ENCODE measurements at places on chromosomes 1 and 21.

DNA sequence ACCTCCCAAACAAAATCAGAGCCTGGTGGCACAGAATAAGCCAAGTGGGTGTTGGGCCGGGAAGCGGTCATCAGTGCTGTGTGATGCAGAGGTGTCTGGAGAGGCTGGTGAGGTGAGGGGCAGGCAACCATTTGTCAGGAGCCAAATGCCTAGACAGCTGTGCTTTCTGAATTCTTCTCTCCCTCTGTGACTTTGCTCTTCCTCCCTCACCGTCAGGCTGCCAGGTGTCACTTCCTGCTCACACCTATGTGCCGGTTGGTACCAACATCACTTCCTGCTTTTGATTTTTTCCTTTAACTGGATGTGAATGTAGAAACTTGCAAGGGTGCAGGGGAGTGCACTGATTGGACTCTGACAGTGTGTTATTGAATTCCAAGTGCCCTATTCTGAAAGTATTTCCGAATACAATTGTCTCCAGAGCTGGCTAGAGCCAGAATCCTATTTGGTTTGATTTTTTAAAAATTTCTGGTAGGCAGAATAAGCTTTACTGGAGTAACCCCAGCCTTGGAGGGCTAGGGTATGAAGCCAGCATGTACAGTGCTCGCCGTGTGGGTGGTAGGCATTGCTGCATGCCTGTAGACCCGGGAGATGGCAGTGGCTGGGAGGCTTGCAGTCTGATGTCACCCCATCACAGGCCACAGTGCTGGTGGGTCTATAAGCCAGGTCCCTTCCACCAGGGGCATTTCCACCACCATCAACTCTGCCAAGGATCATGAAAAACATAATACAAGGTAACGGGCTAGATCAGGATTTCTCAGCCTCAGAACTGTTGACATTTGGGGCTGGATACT lies 210.9 kb downstream of the KAZN start:
- no peak for DNase-seq

- no peak for DNase-seq
Observed at GRCh38 chr1:76725864-76726619, 141.2 kb upstream of the ST6GALNAC5 start.

- no peak for DNase-seq
Observed at GRCh38 chr21:32442566-32443318, 30.2 kb downstream of the EVA1C start.

GRCh38 chr1:248923352-248924338 lies 17.6 kb downstream of the PGBD2 start:
- no peak for DNase-seq

DNA sequence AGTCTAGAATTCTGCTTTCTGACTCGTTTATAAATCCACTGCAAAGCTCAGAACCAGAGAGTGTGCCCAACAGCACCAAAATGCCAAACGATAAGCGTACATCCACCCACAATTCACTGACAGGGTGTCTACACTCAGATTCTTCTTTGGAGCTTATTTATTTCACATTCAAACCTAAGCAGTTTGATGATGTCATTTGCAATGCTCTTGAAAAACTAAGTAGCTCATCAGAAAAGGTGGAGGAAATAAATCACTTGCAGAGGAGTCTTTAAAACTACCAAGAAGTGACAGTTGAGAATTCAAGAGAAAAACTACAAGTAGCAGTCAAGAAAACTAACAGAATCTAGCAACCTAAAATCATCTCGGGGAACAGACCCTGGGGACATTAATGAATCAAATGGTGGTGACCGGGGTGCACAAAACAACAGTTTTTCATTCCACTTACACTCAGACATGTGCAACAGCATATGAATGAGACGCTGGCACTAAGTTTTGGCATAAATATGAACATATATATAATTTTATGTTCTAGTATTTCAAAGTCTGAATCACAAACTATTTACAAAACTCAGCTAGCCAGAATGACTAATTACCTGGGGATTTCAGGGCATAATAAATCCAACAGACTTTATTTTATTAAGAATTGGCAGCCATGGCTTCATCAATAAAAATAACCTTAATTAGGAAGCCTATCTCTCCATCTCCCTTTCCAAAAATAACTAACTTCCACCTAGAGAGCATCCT lies 119.4 kb downstream of the SIPA1L2 start:
- no peak for DNase-seq

DNA sequence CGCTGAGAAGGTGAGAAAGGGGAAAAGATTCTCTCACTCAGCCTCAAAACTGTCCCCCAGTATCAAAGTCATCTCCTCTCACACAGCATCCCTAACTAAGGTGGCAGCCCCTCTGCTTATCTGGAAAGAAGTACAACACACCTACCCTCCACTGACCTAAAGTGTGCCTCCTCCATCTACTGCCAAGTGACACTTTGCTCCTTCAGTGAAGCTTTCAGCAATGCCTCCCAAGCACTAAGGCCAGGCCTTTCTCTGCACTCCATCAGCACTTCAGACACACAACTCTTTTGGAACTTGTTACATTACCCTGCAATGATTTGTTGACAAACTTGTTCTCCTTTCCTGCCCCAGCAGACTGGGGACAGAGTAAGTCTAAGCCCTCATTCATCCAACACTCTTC lies 1.4 kb downstream of the SH3BP5L start:
- no peak for DNase-seq

- DNase-seq = no peak
Observed at GRCh38 chr21:45524756-45525152, 17.5 kb downstream of the SLC19A1 start.

- DNase-seq = no peak
Observed at GRCh38 chr21:30243691-30244090, 27.8 kb upstream of the CLDN8 start.

DNA sequence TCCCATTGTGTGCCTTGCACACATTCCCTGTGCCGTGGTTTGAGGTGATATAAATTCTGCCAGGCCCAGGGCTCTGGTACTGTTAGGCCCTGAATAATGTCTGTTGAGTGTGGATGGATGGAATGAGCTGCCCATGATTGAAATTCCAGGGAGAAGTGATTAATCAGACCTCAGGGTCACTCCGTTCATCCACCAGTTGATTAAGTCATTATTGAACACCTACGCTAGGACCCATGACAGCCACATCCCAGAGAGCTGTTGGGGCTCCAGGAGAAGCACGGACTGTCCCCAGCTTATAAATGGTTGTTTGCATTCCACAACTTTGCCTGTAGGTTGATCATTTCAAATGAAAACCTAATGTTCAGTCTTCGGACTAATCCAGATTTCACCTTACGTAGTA lies 98.4 kb downstream of the CNIH3 start:
- DNase-seq = no peak

GRCh38 chr1:77459881-77460280 lies 178.1 kb downstream of the AK5 start:
- DNase-seq = no peak

DNA sequence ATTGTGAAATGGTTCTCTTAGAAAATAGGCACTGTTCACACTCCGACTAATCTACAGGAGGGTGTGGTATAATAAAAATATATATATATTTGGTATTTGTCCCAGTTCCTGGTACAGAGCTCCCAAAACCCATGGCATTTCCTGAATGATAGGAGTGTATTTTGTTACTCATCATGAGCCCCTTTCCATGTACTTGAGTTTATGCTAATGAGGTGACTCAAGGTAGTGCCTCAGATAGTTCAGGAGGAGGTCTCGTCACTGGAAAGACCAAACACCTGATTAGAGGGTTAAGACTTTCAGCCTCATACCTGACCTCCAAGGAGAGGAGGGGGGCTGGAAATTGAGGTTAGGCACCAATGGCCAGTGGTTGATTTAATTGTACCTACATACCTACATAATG lies 57.9 kb downstream of the TTC3 start:
- DNase-seq = no peak

- DNase-seq = no peak
Observed at GRCh38 chr1:18989176-18989799, 32.8 kb upstream of the IFFO2 start.

- DNase-seq = peak; percentile 49
Observed at GRCh38 chr1:244319283-244320132, 132.2 kb downstream of the ADSS2 start.

GRCh38 chr21:43626390-43626789 lies 32.9 kb downstream of the HSF2BP start:
- no peak for DNase-seq

- DNase-seq = no peak
Observed at GRCh38 chr21:38295997-38296764, 39.4 kb downstream of the KCNJ15 start.

DNA sequence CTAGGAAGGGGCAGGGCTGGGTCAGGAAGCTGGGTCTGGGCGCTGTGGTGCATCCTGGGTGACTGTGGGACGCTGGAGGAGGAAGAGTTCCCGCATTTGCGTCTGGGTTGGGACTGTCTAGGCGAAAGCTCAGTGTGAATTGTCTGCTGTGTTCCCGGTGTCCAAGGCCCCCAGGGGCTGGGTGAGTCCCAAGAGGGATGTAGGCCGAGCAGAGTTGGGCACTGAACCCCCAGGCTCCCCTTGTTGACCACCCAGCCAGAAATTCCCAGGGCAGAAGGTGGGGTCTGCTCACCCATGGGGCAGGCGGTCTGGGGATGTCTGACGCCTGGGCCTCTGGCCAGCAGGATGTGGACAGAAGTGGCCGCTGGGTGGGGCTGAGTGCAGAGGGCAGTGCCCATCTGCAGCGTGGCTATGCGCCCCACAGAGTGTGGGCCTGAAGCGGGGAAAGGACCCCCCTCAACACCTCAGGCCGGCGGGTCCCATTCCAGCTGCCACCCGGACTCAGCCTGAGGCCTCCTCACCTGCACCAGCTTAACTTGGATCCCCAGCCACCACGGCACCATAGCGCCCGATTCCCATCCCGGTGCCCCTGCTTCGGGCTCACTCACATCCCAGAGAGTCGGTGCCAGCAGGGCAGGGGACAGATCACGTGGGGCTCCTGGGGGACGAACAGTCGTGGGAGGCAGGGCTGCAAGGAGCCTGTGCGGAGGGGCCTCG lies 37.0 kb upstream of the POFUT2 start:
- no peak for DNase-seq

GRCh38 chr1:94310570-94311270 lies 73.3 kb upstream of the ARHGAP29 start:
- DNase-seq = no peak

DNA sequence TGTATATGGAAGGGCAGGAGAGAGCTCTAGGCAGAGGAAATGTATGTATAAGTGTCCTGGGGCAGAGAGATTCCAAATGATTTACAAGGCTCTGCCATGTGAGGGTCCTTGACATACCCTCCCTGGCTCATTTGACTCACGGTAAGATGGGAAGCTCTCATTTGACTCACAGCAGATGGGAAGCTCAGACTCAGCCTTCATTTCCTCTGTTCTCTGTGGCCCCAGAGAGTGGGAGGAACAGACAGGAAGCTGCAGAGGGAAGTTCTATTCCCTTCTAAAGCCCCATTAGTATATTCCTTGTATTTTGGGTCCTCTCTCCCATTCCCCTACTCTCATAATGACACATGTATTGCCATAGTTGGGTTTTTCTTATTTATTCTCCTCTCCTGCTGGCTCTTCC lies 44.9 kb downstream of the FOXD2 start:
- no peak for DNase-seq

- no peak for DNase-seq
Observed at GRCh38 chr1:213008564-213008963, 7.1 kb downstream of the ANGEL2 start.

- no peak for DNase-seq
Observed at GRCh38 chr1:179080866-179081686, 794 bp upstream of the TOR3A start.

DNA sequence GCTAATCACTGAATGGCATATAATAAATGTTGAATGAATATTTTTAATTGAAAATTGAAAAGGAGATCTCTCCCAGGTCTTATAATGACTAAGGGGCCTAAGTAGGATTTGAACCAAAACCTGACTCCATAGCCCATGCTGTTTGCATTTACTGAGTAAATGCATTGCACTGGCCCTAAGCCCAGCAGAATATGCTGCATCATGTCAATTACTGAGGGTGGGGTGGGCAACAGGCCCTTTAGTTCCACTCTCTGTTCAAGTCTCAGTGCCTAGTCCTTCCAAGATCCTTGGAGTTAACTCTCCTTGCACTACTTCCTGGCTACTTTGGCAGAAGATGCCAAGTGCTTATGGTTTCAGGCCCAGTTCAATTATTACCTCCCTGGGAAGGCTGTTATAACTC lies 203.8 kb upstream of the DAB1 start:
- DNase-seq = no peak

DNA sequence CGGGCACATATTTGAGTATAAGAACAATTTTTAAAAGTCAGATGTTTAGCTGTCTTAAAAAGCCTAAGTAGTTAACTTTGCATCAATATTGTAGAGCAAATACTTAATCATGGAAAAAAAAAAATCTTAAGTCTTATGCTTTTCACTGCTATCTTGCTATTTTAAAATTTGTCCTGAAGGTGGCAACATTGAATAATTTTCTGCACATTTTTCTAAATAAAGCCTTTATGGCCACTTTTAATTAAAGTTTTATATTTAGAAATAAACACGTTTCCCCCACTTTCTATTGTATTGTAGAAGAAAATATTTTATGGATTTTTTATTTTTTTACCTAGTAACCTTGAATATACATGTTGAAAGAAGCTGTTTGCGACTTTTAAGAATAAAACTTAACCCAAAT lies 198.8 kb downstream of the AMY1C start:
- no peak for DNase-seq

DNA sequence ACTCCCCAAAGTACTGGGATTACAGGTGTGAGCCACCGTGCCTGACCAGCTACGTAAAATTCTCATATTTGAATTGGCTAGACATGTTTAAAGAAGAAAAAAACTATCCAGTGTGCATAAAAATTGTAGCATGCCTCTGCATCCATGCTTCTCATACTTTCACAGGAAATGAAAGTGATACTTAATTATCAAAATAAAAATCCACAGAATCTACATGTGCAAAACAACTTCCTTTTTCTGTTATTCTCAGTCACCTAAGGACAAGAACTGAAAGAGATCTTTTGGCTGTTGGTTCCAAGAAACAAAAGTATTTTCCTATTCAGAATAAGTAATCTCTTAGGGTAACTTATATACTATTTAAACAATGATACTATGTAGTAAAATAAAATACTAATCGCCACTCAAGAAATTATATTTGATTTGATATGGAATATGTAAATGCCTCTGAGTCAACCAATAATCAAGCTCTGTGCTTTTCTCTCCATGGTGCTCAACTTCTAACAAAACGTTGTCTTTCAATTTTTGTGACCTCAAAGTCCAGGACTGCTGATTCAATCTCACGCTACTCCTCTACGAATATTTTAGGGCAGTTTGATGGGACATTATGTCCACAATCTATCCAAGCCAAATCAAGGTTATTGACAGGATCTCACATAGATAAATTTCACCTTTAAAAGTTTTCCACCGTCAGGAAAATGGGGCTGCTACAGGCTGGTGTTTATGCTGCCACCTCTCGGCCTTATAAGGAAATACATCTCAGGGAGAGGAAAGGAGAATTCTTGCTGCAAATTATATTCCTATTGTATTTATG lies 102.7 kb downstream of the ZNF281 start:
- DNase-seq = no peak

DNA sequence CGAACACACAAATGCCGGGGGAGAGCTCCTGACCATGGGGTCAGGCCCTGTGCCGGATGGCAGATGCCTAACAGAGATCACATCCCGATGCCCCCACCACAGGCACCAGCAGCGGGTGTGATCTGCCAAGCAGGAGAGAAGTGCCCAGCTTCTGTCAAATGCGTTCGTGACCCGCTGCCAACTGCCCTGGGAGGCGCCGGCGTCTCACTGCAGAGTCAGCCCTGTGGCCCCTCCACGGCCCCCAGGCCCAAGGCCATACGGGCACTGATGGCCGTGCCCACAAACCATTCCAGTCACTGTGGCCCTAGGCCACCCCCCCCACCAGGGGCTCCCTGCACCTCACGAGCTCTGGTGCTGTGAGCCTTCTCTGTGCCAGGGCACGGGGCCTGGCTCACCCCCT lies 8.0 kb downstream of the CFAP410 start:
- DNase-seq = no peak
